ENCODE measurements at places on chromosomes 11 and 22.

GRCh38 chr11:12376259-12377081 lies 901 bp upstream of the PARVA start:
- no peak for DNase-seq

- no peak for DNase-seq
Observed at GRCh38 chr11:65213322-65214211, 31.8 kb downstream of the CAPN1 start.

- no peak for DNase-seq
Observed at GRCh38 chr11:1765871-1766718, 2.4 kb upstream of the CTSD start.

DNA sequence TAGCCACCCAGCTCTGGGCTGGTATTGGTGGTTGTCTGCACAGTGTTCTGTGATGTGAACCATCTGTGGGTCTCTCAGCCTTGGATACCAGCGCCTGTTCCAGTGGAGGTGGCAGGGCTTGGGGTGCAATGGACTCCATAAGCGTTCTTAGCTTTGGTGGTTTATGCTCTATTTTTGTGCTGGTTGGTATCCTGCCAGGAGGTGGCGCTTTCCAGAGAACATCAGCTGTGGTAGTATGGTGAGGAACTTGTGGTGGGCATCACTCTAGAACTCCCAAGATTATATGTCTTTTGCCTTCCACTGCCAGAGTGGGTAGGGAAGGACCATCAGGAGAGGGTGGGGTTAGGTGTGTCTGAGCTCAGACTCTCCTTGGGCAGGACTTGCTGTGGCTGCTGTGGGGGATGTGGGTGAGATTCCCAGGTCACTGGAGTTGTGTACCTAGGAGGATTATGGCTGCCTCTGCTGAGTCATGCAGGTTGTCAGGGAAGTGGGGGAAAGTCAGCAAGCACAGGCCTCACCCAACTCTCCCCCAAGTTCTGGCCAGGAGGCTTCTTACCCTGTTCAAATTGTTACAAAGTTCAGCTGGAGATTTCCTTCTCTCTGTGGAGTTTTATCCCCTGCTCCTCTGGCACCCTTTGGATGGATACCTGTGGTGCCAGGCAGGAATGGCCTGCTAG lies 47.2 kb downstream of the MRGPRX2 start:
- DNase-seq: no peak

DNA sequence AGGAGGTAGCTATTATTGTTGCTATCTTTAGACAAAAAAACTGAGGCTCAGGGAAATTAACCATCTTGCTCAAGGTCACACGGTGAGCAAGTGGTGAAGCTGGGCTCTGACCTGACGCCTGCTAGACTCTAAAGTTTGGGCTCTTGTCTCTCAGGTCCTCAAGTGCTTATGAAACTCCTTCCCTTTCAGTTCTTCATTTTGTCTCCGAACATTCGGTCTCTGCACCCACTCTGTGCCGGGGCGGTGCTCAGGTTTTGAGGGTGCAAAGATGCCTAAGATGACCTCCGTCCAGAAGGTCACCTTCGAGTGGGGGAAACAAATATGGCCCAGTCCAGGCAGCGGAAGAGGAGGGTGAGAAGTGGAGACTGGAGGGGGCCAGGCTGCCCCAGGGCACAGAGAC lies 16.0 kb downstream of the OVOL1 start:
- DNase-seq: no peak

DNA sequence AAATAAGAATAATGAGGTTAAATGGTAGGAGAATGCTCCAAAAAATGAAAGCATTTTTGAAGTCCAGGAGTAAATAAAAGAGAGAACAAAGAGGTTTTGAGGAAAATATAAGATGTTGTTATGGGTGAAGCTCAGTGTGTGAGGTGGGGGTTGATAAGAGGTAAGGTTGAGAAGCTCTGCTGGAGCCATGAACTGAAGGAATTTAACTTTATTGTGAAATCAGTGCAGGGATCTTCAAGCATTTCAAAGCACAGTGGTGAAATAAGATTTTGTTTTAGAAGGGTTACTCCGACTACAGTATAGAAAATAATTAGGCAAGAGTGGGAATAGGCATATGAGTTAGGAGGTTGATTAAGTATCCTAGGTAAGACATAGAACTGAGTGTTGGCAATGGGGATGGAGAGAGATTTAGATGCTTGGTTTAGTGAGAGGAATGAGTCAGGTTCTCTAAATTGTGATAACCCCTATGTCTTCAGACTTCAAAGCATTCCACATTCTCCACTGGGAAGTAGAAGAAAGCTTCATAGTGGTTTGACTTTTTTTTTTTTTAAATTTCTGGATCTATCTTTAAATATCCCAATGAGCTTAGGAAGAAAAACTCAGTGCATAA lies 403.2 kb downstream of the AASDHPPT start:
- DNase-seq: no peak

DNA sequence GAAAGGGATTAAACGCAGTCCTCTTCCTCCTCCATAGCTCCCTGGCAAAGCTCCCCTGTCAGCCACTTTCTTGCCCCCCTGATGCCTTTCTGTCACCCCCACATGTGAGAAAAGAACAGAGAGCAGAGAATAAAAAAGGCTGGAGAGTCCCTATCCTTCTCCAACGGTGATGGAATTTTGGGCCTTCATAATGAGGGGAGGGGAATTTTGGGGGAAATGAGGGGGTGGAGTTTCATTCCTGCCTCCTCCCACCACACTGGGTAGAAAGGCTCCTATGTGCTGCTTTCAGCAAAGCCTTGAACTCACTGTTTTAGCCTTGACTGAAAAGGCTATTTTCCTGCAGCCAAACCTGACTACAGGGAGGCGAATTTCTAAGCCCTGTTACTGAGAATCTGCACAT lies 59.3 kb downstream of the C11orf58 start:
- DNase-seq: no peak

DNA sequence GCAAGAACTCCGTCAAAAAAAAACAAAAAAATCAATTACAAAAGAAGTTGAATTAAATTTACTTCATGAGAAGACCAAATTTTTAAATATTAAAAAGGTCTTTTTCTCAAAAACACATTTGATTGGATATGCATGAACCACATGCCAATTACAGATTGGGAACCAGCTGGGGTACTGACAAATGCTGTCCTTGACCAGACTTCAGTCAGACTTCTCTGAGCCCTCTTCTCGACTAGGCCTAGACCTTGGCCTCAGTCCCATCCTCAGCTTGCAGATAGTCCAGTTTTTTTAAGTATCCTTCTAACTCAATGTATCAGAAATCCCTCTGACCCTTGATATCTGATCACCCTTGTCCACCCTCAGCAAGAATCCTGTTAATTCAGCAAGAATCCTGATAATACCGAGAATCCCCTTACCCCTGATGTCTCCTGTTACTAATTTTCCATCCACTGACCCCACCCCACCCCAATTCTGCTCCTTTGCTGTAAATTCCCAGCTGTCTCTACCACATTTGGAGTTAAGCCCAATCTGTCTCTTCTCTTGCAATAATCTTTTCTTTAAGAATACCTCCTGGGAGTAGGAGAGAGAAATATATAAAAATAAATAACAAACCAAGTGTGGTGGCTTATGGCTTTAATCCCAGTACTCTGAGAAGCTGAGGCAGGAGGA lies 30.9 kb downstream of the OR4D9 start:
- DNase-seq: no peak

DNA sequence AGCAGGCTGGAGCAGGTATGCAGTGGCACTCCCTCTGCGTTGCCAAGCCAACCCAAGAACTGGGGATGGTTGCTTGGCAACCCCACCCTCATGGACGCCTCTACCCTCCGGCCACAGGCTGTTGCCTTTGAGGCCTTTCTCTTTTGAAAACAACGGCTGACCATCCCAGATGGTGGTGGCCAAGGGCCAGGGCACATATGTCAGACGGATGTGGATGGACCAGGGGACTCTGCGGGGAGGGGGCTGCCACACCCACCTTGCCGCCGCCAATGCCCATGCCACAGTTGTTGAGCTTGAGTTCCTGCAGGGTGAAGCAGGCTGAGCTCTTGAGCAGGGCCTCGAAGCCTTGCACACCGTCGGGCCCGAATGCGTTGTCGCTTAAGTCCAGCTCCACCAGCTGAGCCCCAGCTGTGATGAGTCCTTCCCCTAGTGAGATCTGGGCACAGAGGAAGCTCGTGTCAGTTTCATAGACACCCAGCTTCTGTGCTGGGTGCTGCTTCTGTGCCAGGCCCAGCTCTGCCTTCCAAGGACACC lies 21.5 kb downstream of the RANGAP1 start:
- no peak for DNase-seq

- DNase-seq: no peak
Observed at GRCh38 chr22:47044722-47045535, 282.5 kb downstream of the TBC1D22A start.

GRCh38 chr11:88629496-88629895 lies 292.0 kb upstream of the CTSC start:
- DNase-seq: no peak

DNA sequence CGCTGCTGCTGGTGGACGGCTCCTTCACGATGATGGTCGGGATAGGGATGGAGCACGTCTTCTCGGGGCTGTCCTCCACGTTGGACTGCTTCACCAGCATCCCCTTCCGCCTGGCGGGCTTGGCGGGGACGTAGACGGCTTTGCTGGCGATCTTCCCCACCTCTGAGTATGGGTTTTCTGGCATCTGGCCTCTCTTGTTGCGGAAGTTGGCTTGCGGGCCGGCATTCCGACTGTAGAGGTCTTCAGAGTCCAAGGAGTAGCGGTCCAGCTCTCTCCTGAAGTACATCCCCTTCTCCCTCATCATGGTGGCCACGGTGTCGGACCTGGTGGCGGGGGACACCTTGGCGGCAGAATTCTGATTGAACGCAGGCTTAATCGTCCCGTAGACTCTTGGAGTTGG lies 88.8 kb downstream of the CTTN start:
- no peak for DNase-seq

DNA sequence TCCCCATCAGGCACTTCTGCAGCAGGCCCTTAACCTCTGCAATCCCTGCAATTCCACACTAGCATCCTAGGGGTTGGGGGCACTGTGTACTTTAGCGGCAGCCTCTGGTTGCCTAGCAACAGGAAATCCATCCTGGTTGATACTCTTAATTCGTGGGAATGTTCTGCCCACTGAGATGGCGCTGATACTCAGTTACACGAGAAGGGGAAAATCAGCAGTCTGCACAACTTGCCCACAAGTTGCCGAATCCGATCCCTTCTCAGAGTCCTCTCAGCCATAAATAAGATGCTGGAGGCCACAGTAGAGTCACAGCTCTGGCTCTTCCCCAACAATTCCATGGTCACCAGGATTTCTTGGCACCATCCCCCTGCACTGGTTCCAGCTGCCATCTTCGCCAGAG lies 57.6 kb upstream of the CRYBB3 start:
- no peak for DNase-seq

GRCh38 chr11:96741068-96741467 lies 351.3 kb downstream of the JRKL start:
- no peak for DNase-seq

DNA sequence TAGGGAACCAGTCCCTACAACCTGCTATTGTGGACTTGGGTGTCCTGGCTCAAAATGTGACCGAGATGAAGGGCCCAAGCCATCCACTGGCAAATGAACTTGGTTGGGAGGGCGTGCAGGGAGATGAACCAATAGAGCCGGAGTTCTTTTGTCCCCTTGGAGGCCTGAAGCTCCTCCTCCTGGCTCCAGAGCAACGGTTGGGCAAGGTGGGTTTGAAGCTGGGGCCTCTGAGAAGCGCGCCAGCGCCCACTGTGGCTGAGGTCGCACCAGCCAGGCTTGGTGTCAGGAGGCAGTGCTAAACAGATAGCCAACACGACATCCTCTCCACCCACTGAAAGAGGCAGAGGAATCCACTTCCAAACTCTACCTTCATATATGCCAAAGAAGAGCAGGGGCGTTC lies 36.0 kb upstream of the PACSIN2 start:
- DNase-seq: no peak

- no peak for DNase-seq
Observed at GRCh38 chr11:117700551-117700950, 96.5 kb downstream of the DSCAML1 start.

DNA sequence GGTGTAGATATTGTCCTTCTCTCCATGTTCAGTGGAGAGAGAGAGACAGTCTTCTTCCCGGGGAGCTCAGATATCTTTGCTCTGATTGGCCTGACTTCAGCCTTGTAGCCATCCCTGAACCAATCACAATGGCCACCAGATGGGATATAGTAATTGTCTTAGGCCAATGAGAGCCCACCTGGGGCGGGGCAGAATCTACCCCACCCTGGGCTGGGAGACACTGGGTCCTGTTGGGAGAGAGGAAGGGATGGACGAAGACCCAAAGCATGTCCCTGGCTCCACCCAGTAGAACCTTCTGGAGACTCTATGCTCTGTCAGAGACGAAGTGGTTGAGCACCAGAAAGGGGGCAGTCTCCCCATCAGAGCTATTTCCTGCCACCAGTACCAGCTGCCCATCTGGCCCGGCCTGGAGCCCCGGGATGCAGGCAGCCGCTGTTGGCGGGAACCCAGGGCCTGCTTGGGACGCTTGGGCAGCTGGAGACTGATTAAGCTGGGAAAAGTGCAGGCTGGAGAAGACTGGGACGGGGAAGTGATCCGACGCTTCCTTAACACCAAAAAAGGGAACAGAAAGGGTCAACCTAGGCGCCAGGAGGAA lies 31.6 kb upstream of the CBX7 start:
- DNase-seq: no peak

DNA sequence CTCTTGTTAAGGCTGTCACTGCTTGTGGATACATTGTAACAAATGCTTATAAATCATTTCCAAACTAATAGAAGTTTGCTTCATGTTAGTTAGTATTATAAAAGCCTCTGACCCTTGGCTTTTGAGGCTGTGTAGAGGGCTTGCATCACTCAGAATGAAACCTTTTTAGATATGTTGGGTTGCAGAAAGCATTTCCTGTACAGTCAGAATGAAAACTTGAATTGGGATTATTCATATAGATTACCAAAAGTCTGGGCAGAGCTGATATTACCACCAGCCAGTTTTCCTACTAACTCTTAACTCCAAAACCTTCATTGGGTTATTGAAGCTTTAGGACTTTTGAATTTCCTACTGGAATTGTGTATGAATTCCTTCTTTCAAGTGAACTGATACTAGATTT lies 12.0 kb downstream of the KMT2A start:
- no peak for DNase-seq

- no peak for DNase-seq
Observed at GRCh38 chr22:45254789-45255278, 14.1 kb upstream of the KIAA0930 start.

- no peak for DNase-seq
Observed at GRCh38 chr11:65854161-65854592, 3.8 kb downstream of the CFL1 start.

GRCh38 chr11:126583101-126583500 lies 227.6 kb downstream of the ST3GAL4 start:
- no peak for DNase-seq

- no peak for DNase-seq
Observed at GRCh38 chr11:11171285-11171684, 181.8 kb downstream of the CSNK2A3 start.

- DNase-seq: no peak
Observed at GRCh38 chr11:2182692-2183474, 11.3 kb upstream of the TH start.
